ENCODE measurements at places on chromosomes 6 and 20.

GRCh38 chr6:161303628-161304340 is 29.9 kb upstream of the AGPAT4 start:
- no peak for DNase-seq

DNA sequence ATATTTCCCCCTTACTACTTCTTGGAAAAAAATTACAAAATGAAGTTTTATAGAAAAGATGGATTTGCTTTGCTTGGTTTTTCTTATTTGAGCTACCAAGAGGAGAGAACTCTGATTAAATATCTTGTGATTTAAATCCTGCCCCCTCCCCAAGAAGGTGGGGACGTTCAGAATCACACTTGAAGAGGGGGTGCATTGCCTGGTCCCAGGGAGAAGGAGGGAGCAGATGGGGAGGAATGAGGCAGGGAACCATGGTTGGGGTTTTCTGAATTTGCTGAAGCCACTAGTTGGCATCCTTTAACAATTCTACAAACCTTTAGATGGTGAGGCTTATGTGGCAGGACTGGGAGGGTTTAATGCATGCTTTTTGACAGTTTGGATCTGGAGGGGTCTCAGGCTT is 5.5 kb downstream of the PCK1 start:
- DNase-seq: no peak

DNA sequence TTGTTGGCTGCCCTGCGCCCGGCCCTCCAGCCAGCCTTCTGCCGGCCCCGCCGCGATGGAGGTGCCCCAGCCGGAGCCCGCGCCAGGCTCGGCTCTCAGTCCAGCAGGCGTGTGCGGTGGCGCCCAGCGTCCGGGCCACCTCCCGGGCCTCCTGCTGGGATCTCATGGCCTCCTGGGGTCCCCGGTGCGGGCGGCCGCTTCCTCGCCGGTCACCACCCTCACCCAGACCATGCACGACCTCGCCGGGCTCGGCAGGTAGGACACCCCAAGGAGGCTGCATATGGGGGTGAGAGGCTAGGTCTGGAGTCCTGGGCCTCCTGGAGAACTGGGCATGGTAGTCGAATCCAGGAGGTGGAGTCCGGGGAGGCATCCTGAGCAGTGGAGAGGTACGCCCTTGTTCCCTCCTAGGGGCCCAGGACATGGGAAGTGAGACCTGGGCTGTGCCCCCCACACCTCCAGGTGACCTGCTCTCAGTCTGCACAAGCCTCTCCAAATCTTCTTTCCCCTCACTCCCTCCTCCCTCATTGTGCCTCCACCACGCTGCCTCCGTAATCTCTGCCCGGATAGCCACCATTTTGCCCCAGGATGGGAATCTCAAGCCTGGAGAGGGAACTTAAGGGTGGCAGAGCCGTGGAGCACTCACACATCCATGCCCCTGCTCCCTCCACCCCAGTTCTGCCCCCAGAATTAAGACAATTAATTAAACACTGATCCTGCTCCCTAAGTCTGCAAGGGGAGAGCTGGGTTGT is 541 bp downstream of the CDC25B start:
- DNase-seq: no peak

DNA sequence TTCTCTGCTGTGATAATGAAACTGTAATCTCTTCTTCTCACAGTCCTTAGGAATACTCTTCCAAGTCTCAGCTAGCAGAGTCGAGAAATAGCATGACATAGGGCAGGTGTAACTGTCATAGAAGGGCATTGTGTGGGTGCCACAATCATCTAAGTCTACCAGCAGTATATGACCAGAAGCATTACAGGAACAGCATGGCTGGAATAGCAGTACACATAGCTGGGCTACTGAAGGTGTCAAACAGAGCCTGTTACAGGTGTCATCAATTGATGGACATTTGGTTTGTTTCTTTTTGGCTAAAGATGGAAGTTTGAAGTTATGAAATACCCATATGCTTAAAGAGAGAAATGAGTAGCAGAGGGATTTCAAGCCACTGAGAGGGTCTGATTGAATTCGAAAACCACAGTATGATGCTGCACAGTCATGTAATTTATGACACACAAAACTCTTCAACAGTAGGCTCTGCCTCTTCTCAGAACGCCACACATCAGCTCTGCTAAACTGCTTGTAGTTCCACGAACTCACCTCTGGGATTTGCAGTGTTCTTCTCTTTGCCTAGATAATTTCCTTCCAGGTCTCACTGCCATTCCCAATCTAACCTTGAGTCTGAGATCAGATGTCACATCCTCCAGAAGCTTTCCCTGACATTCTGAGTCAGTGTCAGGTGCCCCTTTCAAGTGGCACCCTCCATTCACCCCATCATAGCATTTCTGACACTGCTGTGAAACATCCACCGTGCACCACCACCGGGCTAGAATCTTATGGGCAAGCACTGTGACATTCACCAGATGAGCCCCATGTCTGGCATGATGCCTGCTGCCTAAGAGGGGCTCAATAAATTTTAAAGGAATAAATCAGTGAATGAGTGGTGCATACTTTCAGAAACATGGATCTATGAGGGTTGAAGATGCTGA is 151.0 kb downstream of the ADAT2 start:
- no peak for DNase-seq

DNA sequence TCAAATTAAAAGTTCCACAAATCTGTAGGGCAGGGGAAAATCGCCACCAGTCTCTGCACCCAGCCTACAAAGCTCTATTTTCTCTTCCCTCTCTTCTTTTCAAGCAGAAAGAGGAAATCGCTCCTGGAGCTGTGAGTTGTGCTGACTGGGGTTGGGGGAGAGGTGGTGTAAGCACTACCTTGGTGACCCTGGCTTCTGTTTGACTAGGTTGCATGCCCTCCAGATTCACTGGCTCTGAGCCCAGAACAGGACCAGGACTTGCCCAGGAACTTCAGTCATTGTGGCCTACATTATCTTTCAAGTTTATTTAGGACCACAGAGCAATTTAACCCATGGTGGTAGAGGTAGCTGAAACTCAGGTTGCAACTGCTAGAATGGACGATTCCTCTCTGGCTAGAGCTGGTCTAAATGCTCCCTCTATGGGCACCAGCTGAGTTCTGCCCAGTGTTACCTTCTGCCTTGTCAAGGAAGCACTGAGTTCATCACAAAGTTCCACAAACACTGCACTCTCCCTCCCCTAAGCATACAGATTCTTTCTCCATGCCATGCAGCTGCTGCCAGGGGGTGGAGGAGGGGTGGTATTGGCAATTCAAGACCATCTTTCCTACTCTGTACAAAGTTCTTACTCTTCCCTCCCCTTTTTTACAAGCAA is 122.0 kb upstream of the BMP5 start:
- DNase-seq: no peak

- DNase-seq: no peak
Observed at GRCh38 chr20:44079291-44079690, 107.7 kb downstream of the JPH2 start.

DNA sequence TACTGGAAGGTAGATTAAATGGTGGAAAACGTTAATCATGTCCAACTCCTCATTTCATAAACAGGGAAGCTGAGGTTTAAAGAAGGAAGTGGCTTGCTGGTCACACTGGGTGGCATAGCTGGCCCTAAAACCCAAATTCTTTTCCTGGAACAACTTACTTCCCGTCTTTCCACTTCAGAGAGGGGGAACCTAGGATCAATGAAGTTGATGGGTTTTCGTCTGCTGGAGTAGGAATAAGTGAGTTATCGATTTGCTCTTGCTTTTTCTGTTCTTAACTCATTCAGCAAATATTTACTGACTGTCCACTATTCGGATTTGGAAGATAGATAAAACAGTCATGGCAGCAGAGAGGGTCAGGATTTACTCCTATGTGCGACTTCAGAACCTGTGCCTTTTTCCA is 1.2 kb upstream of the SYS1 start:
- DNase-seq: no peak

DNA sequence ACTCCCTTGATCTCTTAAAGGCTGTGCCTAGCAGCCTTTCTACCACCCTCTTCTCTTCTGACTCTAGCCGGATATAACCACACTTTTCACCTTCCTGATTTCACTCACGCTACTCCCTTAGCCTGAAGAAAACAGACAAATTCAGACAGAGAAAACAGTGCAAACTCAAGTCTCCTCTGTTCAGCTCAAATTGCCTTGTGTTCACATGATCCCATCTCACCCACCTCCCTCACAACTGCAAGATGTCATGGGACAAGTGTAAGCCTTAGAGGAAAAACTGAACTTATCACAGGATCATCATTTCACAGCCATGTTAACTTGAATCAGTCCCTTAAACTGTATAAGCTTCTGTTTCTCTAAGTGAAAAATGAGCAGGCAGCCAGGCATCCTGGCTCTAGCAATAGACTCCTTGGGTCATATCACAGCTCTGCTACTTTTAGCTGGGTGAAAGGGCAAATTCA is 66.5 kb upstream of the TENT5A start:
- DNase-seq: no peak

DNA sequence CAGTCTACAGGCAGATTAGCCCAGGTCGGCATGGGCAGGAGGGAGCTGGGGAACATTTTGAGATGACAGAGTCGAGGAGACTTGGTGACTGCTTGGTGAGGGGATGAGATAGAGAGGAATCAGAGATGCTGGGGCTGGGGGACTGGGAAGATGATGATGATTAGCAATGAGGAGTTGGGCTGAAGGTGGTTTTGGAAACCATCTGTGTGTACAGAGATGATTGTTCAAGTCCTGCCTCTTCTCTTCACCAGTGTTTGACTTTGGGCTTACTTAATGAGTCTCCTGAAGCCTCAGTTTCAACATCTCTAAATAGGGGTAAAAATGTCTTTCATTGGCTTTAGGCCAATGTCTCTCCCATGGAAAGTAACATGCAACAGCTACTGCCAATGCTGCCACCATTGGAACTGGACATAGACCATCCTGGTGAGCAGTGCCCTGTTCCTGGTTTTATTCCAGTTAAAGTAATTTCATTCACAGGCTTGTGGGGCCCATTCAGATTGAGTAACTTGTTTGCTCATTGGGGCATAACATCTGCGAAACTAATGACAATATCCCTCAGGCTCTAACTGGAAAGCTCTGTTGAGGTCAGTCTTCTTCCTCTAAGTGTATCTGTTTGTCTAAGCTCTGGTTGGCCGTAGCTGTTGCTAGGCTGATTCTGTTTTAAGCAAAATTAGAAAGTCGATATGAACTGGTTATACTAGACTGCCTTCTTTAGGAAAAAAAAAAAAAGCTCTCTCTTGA is 99.1 kb downstream of the ARMC2 start:
- no peak for DNase-seq

GRCh38 chr6:152981219-152981618 is 1.6 kb downstream of the FBXO5 start:
- no peak for DNase-seq

GRCh38 chr6:120260636-120261035 is 911.1 kb upstream of the MAN1A1 start:
- no peak for DNase-seq

GRCh38 chr20:8474027-8474668 is 342.1 kb downstream of the PLCB1 start:
- no peak for DNase-seq

DNA sequence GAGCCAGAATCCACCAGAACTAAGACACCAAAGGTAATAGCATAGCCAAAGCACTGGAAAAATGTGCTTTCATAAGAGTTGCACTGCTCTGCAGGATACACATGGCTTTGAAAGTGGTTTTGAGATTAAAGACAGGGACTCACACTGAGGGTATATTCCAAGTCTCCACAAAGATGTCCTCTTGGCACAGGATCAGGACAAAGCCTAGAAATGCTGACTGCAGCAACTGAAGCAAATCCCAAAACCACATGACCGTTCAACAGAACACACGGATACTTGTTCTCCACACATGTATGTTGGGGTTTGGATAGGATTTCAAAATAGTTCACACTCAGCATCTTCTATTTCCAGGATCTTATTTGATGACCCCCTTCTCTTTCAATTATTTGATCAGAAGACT is 364.3 kb upstream of the HSF2 start:
- no peak for DNase-seq
